AG04449 (cell line): ENCODE measurements at places on chromosomes 16 and 17.

DNA sequence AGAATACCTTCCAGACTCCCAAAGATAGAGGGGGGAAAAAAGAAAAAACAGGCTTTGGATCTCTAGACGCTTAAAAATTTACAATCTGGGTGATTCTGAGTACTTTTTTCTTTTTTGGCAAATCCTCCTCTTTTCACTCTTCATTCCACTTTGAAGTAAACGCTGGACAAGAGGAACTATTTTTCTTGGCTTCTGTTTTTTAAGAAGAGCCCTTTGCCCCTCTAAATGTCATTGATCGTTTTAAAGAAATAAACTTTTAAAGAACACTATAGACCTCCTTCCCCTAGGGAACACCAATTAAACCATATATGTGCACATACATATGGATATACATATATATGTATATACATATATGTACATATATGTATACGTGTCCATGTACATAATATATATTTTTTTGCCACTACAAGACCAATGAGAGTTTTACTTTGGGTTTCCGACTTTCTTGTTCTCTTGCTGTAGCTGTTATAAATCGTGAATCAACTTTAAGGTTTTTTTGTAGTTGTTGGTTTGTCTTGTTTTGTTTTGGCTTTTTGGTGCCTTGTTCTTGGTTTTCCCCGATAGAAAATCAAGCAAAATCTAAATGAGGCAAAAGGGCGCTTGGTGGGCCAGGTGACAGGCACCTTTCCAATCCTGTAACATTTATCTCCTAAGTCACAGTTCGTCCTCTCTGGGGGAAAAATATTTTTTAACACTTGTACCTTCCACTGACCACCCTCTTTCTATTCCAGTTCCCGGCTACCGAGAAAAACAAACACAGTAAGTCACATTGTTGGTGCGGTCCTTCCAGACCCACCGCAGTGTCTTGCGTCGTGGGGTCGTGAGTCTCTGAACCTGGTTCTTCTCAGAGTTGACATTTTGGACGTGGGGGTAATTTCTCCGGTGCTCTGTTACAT lies 4.4 kb downstream of the FOXF1 start:
- no peak for DNase-seq

DNA sequence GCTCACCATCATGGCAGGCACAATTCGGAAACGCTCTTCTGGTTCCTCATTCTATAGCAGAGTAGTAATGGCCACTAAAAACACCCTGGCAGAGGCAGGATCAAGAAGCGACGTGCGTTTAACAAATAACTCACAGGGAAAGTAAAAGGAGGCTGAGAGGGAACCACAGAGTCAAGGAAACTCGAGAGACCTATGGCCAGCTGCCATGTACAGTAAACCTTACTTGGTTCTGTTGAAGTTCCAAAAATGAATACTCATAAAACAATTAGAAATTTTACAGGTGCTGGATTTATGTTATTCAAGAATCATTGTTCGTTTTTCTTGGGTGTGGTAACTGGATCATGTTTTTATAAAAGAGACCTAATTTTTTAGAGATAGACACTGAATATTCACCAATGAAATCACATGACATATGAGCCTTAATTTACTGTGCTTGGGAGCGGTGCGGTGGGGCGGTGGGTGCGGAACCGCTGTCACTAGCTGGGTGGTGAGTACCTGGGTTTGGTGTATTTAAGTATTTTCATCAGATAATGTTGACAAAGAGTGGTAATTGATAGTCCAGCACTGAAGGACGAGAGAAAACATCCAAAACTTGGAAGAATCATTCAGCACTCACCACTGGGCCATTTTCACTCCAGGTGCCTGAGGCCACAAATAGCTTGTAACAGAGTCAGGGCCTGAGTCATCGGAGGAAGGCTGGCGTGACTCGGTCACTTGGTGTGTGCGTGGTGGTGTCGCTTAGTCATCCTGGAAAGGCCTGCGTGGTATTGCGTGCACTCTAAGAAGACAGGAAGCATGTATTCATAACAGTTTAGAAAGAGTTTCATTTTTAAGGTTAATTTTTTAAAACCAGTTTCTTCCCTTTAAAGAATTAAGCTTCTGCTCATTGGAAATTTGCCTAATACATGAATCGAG lies 135.4 kb upstream of the CHMP6 start:
- DNase-seq, result peak; percentile 96

- no peak for DNase-seq
These were observed 124.7 kb downstream of the NPIPB5 start for GRCh38 chr16:22635357-22635761.

DNA sequence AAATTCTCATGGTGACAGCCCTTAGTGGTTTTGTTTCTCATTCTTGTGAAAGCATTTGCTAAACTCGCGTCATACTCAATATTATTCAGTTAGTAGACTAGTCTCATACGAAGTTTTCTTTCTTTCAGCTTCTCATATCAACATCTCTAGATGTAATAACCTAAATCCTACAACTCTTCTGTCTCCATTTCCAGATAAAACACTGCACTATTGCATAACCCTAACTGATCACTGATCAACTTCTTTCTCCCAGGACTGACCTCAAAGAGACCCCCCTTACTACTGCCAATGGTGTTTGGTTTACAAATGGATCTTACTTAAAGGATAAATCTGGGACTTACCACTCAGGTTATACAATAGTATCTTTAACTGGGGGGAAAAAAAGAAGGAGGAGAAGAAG lies 36.3 kb upstream of the TEKT1 start:
- DNase-seq, result no peak

- no peak for DNase-seq
These were observed 12.2 kb downstream of the PRKCB start for GRCh38 chr16:23847948-23848347.

DNA sequence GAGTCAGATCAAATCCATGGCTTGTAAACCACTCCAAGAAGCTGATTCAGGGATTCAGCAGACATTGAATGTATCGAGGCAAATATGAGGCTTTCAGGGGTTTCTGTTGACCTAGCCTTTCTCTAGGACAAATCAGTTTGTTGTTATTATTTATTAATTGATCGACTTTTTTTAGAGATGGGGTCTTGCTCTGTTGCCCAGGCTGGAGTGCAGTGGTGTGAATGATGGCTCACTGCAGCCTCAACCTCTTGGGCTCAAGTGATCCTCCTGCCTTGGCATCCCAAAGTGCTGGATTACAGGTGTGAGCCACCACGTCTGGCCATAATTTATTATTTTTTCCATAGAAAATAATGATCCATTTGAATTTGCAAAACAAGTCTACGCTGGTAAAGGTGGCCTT lies 27.0 kb downstream of the LAT start:
- no peak for DNase-seq

DNA sequence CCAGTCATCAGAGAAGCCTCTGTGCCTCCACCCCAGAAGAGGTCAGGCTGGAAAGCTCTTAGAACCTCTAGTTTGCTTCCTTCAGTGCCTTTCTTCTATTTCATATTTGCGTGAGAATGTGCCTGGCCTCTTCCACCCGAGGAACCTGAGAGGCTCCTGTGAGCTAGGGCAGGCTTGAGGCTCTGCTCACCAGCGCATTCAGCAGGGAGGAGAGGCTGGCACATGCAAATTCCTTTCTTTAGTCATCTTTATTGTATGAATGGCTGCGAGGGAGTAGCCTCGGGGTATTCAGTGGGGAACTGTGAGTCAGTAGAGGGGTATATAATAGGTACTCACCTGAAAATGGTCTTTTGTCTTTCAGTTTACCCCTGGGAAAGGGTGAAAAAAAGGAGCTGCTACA lies 268.3 kb downstream of the ABCC12 start:
- DNase-seq, result peak; percentile 10

DNA sequence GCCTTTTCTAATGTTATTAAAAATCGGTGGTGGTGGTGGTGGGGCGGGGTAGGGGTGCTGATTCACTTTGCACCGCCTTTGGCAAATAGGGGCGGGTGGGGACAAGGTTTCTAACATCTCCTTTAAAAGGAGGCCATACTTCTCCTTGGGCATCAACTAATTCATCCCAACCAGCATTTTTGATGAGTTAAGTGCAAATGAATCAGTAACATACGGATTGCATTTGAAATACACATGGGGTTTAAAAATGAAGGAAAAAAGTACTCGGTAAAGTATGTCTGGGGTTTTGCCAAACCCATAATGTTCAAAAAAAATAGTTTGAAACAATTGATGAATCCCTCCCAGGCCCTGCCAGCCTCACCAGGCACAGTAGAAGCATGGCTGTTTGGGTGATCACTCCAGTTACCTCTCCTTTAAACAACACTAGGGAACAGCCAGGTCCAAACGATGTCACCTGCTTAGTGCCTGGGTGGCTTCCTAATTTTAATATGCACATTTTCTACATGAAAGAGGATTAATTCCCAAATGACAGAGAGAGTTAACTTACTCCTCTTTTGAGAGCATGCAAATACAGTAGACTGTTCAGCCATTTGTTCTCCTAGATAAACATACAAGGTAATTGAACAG lies 107.2 kb downstream of the ANKFN1 start:
- DNase-seq, result no peak

- DNase-seq, result no peak
These were observed 1.4 kb upstream of the HES7 start for GRCh38 chr17:8125154-8125946.

DNA sequence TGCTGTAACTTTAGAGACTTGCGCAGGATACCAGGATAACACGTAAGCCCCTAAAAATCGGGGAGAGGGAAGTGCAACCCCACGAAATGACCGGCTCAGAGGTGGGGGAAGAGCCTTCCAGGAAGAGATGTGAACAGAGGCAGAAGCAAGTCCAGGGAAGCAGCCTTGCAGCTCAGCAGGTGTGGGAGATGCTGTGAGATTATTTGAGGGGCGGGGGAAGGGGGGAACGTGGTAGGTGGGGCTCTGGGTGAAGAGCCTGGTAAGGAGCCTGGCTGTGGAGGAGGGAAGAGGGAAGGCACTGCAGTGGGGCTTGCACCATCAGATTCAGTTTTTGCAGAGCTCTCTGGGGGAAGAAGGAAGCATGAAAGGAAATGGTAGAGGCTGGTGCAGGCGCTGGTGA lies 95.4 kb upstream of the CACNG5 start:
- no peak for DNase-seq

DNA sequence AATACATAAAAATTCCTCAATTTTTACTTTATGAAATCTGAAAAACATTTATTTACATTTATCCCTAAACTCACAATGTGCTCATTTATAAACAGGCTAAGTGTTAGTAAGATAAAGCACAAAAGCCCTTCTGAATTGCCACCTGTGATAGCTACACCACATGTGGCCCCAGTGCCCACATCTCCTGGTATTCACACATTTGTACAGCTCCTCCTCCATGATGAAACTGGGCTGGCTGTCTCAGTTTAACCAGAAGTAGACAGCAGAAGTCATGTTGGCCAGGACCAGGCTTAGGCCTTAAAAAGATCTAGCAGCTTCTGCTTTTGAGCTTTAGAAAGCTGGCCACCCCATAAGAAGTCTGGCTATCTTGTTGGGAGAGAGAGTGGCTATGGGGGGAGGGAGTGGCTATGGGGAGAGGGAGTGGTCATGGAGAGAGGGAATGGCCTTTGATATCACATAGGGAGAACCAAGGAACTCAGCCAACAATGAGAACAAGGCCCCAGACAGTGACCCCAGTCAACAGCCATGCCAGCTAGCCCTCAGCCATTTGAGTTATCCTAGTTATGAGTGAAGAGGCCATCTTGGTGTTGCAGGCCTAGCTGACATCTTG lies 47.4 kb downstream of the CEP95 start:
- no peak for DNase-seq

- DNase-seq, result no peak
These were observed 17.8 kb upstream of the KIF19 start for GRCh38 chr17:74307984-74308773.

GRCh38 chr17:4800462-4801196 lies 1.5 kb downstream of the C17orf114 start:
- no peak for DNase-seq

DNA sequence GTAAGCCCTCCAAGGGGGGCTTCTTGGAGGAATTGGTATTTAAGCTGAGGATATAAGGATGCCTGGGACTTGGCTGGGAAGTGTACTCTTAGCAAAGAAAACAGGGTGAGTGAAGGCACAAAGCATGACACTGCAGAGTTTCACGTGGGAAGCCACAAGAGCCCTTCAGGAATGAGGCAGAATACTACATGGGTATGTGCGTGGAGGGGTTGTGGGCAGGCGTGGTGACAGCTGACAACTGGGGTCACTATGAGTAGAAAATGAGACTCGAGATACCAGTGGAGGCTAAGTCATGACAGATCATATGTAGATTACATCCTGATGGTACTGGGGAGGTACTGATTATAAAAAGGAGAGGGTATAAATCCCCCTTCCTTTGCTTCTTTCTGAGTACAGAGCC lies 78.1 kb upstream of the XYLT1 start:
- no peak for DNase-seq

DNA sequence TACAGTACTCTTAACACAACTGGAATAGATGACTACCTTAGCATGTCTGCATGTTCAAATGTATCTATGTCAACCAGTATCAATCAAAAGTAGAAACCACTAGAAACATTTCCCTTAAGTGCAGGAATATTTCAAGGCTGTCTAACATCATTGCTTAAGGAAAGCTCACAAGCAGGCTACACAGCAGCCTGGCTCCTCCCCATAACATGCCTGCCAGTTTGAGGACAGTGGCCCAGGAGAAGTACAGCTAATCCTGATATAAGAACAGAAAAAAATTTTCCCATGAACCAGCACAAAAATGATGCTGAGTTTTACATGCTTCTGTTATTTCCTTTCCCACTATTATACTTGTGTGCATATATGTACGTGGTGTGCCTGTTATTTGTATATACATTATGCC lies 175.1 kb downstream of the MYO1D start:
- DNase-seq, result no peak

DNA sequence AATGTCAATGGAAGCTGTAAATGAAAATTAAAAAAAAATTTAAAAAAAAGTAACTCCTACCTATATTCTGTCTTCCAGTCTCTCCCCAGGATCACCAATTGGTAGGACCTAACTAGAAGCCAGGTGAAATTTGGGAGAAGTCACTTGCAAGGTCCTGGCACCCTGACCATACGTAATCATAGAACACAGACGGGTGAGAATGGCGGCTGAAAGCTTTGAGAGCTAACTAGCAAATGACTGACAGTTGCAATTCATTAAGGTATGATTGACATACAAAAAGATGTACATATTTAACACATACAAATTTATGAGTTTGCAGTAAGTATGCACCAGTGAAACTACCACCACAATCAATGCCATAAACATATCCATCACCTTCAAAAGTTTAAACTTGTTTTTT lies 372.7 kb upstream of the PSMD7 start:
- no peak for DNase-seq

DNA sequence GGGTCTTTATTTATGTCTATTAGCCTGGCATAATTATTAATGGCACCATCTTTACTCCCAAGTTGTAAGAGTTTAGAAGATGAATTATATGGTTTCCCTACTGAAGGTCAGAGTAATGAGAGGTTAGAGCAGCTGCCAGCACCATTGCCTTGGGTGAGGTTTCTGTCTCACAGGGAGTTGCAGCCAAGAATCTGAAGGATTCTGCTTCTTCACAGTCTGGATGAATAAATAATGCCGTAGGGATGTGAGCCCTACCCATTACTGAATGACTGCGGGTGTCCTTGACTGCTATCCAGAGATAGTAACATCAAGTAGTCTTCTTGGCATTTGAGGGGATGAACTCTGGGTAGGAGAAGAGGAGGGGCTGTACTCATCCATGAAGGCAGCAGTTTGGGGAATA lies 52.8 kb upstream of the SMIM36 start:
- DNase-seq, result no peak
